Retina (tissue), 1 donor: ENCODE measurements at places on chromosomes 16 and 17.

DNA sequence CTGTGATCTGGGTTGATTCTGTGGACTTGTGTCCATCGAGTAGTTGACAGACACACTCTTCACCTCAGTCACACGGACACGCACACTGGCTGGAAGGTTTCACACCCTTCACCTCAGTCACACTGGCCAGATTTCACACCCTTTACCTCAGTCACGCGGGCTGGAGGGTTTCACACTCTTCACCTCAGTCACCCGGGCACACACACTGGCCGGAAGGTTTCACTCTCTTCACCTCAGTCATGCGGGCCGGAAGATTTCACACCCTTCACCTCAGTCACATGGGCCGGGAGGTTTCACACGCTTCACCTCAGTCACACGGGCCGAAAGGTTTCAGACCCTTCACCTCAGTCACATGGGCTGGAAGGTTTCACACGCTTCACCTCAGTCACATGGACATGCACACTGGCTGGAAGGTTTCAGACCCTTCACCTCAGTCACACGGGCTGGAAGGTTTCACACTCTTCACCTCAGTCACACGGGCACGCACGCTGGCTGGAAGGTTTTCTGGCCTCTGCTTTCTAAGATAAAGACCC is 96.2 kb downstream of the PGS1 start:
- no peak for DNase-seq

DNA sequence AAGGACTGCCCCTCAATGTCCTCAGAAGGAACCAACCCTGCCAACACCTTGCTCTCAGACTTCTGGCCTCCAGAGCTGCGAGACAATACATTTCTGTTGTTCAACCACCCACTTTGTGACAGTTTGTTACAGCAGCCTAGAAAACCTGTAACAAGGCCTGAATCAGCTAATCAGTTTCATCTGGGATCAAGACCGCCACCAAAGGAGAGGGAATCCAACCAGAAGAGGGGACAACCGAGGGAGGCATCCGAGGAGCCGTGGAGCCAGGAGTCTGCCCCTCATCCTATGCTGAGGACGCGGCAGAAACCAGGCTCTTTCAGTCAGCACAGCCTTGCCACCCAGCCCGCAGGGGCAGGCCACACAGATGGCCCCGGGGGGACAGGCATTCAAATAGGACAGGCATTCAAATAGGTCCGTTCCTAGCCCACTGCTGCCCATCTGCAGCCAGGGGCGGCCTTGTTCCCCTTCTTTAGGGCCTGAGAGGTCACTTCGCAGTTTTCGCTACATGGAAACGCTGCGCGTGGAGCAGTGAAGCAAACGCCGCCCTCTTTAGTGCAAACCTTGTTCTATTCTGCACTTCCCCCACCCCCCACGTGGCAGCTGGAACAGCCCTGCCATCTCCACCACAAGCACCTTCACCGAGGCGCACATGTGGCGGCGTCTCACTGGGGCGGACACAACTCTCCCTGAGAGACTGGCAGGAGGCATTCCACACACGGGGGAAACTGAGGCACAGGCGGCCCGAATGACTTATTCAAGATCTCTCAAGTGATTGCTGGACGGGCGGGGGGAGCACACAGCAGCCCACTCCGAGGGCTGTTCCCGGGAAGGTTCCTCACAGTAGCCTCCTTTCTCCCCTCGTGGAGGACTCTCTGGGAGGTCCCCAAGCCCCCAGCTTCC is 26.7 kb downstream of the FA2H start:
- no peak for DNase-seq

GRCh38 chr17:55814377-55814776 is 63.5 kb downstream of the PCTP start:
- no peak for DNase-seq

DNA sequence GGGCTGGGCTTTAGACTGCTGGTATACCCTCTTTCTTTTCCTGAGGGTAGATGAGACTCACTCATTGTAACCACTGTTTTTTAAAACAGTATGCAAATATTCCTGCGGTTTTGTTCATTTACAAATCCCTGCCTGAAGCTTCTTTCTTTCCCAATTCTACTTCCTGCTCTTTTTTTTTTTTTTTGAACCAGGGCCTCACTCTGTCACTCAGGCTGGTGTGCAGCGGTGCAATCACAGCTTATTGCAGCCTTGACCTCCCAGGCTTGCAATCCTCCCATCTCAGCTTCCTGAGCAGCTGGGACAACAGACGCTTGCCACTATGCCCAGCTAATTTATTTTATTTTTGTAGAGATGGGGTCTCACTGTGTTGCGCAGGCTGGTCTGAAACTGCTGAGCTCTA is 8.0 kb upstream of the SULT1A1 start:
- no peak for DNase-seq

DNA sequence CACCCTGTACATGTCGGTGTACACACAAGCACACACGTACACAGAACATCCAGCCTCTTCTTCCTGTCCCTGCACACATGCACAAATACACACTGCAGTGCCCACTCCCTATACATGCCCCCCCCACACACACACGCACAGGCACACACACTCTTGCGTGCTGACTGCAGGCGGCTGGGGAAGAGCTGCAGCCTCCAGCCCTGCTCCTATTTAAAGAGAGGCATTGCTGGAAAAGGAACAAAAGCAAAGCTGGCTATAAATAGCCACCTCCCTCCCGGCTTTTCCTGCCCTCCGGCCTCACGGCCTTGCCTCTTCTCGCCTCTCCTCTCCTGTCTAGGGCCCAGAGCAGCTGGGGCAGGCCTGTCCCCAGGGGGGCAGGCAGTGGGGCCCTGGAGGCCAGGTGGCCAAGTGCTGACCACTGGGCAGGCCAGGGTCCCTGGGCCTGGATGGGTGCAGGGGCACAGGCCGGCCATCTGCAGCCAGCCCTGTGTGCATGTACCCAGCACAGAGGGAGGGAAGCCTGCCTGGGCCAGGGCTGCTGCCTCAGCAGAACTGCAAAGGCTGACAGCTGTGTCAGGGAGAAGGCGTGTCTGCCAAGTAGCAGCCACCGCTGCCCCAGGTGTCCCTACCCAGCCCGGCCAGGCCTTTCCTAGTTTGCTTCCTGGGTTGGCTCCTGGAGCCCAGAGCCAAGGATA is 25.4 kb downstream of the RTN4RL1 start:
- DNase-seq = peak; percentile 85

GRCh38 chr16:15948532-15949209 is 745 bp upstream of the ABCC1 start:
- DNase-seq = peak; percentile 12

- no peak for DNase-seq
Measured at GRCh38 chr16:58913456-58913855, 179.3 kb upstream of the GOT2 start.

- DNase-seq = peak; percentile 22
Measured at GRCh38 chr17:68821860-68822696, 133.1 kb downstream of the ABCA8 start.

DNA sequence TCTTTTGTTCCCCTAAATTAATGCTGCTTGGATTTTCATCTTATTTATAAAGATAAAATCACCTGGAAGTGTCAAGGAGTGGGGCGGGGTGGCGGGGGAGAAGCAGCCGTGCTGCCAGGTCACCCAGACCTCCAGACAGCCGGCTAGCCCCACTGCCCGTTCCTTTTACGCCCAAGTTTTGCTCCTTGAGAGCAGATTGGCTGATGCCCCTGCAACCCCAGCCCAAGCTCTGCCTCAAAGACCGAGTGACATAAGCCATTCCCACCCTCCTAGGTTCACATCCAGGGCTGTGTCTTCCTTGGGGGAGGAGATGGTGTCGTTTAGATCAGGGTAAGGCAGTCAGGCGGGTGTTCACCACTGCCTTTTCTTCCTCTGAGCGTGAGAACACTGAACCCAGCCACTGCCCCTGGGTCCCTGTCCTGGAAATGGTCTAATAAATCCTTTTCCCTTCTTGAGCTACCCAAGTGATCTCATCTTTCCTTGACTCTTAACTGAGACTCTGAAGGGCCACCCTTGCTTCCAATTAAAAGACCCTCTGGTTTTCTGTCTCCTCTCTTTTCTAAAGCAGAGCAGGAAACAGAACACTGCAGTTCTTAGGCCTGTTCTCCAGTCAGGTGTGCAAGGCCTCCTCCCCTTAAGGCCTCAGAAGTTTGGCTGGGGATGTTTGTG is 5.7 kb downstream of the PDF start:
- DNase-seq = no peak

DNA sequence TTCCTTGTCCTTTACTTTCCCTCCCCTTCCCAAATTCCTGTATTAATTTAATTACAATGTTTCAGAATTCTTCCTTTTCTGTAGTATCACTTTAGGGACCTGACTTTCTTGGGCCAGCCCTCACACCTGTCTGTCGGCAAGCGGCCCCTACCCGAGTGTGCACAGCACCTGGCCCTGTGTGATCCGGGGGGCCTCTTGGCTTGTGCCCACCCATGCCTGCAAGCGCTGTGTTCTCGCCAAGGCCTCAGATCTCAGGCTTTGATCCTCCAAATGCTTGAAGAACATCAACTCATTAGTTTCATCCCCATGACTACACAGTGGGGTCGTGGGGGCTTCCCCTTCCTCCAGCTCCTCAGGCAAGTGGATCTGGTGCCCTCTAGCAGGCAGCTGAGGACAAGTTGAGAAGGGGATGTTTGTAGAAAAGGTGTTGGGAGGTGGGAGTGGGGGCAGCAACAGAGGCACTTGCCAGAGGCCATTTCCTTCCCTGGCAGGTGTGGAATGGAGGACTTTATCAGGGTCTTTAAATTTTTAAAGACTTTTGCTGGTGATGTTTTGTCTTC is 15.7 kb upstream of the CDH3 start:
- peak; percentile 22 for DNase-seq
